SJSA1 (cell line): ENCODE measurements at places on chromosomes 3 and 15.
A peak's percentile ranks its signal among the peaks of the same experiment; 100 is the strongest.

DNA sequence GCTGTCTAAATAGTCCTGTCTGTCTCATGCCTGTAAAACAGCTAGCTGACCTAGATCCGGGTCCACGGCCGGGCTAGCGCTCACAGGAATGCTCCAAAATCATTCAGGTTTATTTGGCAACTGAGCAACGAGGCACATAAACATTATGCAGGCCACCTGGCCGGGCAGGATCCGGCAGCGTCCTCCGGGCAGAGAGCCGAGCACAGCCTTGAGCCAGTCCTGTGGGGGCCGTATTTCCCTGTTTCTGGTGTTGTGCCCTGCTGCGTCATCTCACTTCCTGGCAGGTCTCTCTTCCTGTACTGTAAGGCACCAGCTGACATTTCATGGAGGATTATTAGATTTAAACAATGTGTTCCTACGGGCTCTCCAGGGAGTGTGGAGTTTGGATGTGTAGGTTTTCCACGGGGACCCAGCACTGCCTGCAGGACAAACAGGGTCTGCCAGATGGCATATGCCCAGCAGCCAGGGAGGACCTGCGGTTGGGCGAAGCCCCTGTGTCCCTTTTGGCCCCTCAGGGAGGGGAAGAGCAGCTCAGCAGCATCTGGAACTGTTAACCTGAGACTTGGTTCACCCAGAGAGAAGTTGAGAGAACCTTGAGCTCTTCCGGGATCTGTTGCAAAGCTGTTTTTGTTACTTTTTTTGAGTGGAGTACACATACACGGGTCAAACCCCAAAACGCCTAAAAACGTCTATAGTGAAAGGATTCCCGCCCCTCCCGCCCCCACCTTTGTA is 16.6 kb upstream of the LRRK1 start:
- peak; percentile 77 for DNase-seq

DNA sequence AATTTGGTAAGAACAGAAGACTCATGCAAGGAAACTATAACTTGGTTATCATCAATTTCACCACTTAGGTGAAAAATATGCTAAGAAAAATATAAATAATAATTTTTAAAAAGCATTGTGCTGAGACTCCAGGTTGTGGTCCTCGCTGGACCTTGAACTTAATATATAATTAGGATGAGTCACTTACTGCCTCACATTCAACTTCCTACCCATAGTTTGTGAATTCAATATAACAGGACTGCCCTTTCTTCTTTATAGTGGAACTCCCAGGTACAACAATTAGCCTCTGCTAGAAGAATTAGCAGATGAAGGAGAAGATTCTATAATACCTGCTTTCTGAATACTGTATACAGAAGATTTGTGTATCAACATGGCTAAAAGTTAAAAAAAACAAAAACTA is 149.1 kb upstream of the SPRED1 start:
- no peak for DNase-seq

GRCh38 chr3:188067932-188068331 is 86.0 kb upstream of the LPP start:
- DNase-seq, result peak; percentile 20

DNA sequence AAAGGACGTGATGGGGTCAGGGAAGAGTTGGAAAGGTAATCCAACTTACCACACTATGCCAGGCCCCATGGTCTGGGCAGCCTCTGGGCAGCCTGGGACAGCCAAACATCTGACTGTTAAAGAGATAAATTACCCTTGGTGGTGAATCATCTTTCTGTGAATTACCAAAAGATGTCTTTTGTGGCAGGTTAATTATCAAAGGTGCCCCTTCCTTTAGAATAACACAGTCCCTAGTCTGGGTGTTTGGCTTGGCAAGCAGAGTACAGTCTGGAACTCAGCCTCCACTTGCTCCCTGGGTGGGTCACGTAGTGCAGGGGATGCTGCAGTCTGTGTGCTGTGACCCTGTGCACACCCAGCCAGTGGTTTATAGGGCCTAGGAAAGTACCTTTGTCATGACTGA is 113.1 kb downstream of the ZNF621 start:
- DNase-seq, result no peak

- DNase-seq, result no peak
Observed at GRCh38 chr3:3015185-3016089, 94.7 kb downstream of the IL5RA start.

- DNase-seq, result peak; percentile 38
Observed at GRCh38 chr3:141877911-141878310, 1.5 kb downstream of the ATP1B3 start.
